ENCODE measurements at places on chromosomes 6 and 20.

DNA sequence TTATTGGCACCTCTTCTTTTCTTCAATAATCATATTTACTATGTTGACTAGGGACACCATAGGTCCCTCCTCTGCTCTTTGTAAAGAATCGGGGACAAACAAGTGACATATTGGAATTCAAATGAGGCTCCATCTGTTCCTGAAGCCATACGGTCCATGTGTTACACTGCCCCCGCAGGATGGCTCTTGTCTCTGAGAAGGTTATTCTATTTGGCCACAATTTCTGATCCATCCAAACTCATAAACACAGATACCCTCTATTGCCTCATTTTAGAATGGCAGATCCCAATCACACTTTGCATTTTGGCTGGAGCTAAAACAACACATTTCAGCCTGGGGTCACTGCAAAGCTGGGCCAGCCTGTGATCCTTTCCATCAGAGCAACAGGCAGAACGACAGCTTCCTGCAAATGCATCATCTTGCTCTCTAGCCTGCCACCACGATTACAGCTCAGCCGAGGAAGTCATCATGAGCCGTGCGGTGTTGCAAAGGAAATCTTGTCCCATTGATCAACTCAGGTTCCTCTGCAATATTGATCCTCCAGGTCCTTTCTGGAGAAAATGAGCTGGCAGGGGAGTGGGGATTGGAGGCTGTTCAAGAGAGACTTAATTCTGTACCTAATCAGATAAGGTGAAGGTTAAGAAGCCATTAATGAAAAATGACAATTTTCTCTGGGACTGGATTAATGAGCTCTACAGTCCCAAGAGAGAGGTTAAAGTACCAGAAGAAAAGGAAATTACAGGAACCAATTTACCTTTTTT lies 73.1 kb downstream of the AGPAT4 start:
- no peak for DNase-seq

- no peak for DNase-seq
Observed at GRCh38 chr6:40586369-40587201, 579 bp downstream of the LRFN2 start.

DNA sequence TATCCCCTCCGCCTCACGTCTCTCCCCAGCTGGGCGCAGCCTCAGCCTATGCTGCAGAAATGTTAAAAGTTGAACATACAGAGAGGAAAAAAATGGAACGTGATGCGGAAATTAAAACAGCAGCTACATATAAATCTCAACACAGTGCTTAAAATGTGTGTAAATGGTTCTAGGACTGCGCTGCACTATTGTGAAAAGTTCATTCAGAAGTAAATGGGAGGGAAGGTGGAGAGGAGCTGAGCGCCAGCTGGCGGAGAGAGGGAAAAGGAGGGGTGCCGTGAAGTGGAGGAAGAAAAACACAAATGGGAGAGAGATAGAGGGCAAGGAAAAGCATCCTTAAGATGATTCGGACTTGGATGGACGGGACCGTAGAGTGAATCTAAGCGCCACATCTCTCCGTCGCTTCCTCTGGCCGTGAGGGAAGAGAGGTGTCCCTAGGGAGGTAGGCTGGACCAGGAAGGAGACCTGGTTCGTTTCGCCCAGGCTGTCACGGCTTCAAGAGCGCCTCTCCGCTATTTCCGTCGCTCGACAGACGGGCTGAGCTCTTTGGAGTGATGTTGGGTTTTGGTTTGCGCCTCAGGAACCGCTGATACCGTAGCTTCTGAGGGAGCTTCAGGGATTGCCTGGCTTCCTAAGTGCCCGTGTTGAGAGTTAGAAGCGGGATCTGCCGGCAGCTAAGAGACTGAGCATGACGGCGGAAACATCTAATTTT lies 113.7 kb downstream of the TRIM27 start:
- DNase-seq = no peak

DNA sequence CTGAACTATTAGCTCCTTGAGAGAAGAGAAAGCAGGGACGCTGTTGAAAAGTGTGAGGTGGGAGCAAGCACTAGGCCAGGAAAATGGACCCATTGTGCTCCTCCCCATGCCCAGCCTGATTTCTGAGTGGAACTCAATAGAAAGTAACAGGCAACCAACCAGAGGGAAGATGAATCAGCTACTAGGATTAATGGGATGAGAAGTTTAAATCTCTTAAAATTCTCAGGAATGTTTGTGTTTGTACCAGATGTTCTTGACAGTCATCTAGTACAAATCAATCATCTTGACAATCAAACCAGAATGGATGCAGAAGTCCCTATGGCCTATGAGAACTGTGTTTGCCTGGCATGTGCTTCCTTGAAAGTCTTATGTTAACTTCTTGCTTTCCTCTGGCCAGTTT lies 48.9 kb downstream of the HDDC2 start:
- DNase-seq = no peak

DNA sequence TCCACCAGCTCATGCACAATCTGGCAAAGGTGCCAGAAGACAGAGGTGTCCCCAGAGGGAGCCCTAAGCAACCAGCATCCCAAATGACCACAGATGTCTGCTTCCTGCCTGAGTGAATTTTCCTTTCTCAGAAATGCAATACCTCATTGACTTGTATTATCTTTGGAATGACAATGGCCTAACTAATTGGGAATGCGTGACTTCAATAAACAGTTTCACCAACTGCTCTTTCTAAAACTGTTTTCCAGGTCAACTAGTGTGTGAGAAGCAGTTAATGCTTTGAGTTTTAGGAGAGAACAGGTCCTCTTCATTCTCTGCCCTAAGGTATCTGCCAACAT lies 108.9 kb upstream of the SNX9 start:
- no peak for DNase-seq

GRCh38 chr20:64041040-64041780 lies 5.2 kb downstream of the C20orf204 start:
- DNase-seq = no peak

DNA sequence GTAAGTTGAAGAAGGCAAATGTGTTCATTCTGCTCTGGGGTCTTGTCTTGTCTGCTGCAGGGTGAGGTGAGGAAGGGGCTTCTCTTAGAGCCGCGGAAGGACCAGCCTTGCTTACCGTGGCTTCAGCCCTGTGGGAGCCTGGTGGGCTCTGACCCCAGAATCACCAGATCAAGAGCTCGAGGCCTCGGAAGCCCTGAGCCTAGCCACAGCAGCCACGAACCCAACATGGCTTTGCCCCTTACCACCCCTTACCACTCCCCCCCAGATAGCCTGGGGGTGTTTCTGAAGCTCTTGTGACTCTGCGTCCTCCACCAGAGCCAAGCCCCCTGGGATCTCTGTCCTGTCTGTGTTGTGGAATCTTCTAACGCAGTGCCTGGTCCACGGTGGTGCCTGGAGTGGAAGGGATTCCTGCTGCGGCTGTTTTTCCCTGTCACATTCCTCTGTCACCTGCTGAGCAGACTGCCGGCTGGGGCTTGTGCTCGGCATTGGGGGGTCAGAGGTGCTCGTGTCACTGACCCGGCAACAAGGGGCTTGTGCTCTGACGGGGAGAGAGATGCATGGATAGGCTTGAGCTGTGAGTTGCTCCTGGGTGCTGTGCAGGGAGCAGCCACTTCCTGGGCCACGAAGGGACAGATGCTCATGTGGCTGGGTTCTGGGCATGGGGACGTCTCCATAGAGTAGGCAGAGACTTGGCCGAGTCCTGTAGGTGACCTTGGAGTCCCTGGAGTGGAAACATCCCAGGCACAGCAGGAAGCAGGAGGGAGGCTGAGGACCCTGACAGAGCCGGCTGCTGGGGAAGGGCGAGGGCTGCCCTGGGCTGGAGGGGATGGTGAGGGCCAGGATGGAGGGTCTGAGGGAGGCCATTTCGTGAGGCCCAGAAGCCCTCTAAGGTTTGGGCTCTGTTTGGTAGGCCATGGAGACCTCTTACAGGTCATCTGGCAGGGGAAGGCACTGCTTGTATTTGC lies 316.0 kb downstream of the QKI start:
- no peak for DNase-seq

GRCh38 chr20:37627060-37627766 lies 66.6 kb upstream of the CTNNBL1 start:
- DNase-seq = peak; percentile 53

DNA sequence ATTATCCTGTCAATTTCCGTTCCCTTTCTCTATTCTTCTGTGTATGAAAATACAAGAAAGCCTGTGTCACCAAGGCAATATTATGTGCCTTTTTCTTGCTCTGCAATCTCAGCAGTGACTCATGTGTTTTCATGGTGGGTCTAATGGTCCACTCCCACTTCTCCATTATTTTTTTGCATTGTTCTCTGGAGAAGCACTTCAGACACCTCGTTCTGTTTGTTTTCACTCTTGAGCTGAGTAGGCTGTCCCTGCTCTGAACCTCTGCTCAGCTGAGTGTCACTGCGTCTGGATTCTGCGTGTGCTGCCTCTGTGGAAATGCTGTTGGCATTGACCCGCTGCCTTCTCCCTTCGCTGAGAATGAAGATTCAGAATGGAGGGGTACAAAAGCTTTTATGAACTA lies 230.6 kb downstream of the TMEM242 start:
- DNase-seq = no peak

GRCh38 chr6:44264154-44265006 lies 971 bp downstream of the NFKBIE start:
- DNase-seq = no peak

GRCh38 chr6:34028691-34029360 lies 117.1 kb downstream of the GRM4 start:
- no peak for DNase-seq

DNA sequence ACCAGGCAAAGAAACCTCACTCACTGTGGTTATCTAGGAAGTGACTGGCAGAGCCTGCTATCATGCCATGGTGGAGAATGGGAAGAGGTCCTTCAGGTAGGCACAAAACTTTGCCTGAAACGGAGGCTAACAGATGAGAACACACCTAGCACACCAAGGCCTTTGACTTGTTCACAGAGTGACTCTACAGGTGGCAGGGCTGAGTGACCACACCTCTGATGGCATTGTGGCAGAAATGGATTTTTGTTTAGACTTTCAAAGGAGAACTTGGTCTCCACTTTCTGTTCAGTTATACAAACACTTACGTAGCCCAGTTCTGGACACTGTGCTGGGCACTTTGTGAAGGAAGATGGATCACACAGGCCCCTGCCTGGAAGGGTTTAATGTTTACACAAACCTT lies 116.3 kb upstream of the ENPP5 start:
- no peak for DNase-seq

DNA sequence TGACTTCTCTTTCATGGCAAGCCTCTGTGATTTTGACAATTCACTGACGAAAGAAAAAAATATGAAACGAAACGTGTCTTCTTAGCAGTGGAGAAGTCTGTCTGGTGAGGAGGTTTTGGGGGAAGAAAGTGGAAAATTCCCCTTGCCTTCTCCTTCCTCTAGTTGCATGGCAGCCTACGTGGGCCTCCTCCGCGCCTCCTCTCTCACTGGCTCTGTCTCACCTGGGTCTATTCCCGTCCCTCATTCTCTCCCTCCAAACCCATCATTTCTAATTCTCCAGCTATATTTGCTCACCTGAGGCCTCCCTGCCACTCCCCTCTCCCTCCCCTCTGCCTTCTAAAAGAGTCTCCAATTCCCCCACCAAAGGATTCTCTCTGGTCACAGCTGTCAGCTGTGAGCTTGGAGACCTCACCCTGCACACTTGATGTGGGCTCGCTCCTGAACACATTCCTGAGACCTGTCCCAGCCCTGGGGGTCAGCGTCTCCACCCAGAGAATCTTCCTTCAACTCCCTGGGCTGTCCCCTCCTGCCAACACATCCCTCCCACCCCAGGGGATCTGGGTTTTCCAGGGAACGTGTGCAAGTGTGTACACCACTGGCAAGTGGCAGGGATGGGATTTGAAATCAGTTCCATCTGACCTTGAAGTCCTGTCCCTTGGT lies 159.6 kb upstream of the PMEPA1 start:
- DNase-seq = no peak

DNA sequence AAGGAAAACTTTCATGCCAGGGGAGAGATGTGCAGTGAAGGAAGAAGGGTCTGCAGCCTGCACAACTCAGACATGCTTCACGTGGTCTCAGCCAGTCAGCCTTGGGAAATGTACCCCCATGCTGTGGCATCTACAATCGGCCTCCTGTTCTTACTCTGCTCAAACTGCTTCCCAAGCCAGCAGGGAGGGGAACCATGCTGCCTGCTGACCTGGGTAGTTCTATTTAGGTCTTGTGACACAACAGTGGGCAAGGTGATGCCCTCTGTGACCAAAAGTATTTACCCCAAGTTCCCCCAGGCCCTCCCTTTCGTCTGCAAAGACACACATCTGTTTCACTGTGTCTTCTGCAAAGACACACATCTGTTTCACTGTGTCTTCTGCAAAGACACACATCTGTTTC lies 106.9 kb downstream of the SLC23A2 start:
- DNase-seq = no peak

DNA sequence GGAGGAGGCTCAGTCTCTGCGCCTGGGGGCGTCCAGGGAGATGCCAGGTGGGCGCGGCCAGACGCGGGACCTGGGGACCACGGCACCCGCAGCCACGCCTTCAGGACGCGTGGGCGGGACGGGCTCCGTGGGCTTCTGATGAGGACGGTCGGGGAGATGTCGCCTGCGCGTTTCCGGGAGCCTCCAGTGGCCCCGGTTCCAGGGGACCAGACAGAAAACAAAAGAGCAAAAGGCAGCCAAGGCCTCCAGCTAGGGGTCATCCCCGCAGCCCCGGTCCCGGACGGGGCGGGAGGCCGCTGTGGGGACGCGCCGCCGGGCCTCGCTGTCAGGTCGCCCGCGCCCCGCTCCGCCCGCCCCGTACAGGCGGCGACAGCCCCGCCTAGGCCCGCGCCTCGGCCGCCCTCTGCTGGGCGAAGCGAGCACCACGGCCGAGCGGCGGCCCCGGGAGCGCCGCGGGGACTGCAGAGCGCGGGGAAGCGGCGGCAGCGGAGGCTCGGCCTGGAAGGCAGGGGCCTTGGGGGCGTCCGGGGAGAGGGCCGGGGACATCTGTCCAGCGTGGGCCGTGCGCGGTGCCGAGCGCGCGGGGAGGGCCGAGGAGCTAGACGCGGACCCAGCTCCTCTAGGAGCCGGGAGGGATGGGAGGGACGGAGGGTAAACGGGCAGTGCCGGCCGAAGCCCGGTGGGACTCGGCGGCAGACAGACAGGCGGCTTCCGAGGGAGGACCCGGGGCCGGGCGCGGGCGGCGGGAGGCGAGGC lies 48.7 kb downstream of the TMEM242 start:
- peak; percentile 63 for DNase-seq

GRCh38 chr6:54072635-54073313 lies 38.5 kb upstream of the MLIP start:
- no peak for DNase-seq

- no peak for DNase-seq
Observed at GRCh38 chr6:25434921-25435320, 155.7 kb downstream of the CARMIL1 start.

GRCh38 chr20:44247131-44247571 lies at the start of gene GDAP1L1:
GDAP1L1 (plus strand) TSS chr20:44247308; CDS start chr20:44247335, 27 bp downstream.
- no peak for DNase-seq

DNA sequence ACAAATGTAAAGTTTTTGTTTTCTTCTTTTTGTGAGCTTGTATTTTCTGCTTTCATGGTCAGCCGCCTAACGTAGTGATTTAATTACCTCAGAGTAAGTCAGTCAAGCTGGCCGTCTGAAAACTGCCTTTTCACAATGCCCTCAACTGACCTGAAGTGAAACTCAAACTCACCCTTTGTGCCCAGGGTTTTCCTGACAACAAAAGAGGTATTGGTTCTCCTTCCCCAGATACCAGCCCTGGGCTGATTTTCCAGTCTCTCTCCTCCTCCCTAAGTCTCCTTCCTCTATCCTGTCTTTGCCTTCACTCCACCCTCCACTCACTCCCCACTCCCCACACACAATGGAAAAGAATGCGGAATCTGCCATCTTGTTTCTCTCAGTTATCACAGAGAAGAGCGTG lies 184.5 kb upstream of the HEY2 start:
- no peak for DNase-seq

All from ACHN (cell line).